ENCODE measurements at places on chromosomes 2 and 18.

DNA sequence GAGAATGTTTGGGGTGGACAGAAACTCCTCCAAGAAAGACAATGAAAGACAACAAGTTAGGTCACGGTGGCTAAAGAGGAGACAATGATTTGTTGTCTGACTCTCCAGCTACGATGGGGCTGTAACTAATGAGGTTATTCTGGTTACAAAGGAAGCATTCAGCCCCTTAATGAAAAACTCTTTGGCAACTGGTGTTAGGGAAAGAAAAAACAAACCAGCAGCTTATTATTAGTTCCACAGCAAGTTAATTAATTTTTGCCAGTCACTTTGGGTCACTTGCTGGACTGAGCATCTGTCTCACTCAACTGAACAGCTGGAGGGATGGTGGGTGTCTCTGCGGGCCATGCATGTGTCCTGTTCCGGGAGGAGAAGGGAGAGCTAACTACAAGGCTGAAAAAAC is 263.7 kb downstream of the ALK start:
- no peak for DNase-seq

DNA sequence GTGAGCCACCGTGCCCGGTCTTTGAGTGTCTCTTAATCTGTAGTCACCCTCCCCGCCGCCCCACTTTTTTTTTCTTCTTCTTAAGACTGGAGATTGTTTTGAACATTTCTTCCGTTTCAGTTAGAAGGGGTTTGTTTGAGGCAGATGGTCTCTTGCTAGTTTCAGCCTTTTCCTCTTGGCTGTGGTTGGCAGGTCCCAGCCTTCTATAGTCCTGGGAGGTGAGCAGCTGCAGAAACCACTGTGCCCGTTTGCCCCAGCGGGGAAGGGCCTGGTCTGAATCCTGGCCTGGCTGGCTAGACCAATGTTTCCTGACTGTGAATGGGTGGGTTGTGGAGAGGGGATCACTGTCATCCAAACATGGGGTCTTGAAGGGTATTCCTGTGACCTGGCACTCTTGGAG is 30.1 kb upstream of the MCFD2 start:
- DNase-seq: no peak

DNA sequence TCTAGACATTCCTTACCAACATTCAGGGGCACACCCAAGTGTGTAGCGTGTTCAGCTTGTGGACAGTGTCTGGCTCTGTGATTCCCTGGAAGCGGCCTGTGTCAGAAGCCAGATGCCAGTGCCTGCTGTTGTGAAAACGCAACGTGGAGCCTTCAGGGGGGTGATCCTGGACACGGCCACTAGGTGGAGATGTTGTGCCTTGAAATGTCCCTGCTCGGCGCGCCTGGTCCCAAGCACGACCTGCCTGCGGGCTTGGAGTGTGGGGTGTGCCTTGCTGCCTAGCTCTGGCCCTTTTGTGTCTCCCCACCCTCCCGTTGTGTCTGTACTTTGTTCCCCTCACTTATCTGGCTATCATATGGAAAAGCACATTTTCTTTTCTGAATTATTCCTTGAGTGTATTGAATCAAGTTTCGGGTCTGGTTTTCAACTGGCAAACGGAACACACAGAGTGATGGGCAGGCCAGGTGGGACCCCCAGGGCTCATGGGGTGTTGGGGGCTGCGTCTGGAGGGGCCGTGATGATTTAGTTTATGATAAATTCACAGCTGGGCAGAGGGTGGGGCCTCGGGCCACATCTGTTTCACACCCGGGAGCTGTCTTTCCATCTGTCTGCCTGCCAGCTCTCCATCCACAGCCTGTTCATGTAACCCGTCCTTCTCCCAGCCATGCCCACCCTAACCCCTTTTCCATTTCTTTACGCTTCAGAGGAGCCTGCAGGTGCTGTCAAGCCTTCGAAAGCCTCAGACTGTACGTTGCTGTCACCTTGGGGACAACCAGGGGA is 95.5 kb downstream of the DYSF start:
- DNase-seq: peak; percentile 64

- DNase-seq: no peak
These were observed 15.6 kb downstream of the ATOH8 start for GRCh38 chr2:85769236-85769982.

- DNase-seq: no peak
These were observed 485.1 kb downstream of the NRXN1 start for GRCh38 chr2:50546790-50547189.

- no peak for DNase-seq
These were observed 8.0 kb downstream of the E2F6 start for GRCh38 chr2:11457935-11458334.

GRCh38 chr2:45725731-45726130 is 74.3 kb downstream of the PRKCE start:
- DNase-seq: no peak

DNA sequence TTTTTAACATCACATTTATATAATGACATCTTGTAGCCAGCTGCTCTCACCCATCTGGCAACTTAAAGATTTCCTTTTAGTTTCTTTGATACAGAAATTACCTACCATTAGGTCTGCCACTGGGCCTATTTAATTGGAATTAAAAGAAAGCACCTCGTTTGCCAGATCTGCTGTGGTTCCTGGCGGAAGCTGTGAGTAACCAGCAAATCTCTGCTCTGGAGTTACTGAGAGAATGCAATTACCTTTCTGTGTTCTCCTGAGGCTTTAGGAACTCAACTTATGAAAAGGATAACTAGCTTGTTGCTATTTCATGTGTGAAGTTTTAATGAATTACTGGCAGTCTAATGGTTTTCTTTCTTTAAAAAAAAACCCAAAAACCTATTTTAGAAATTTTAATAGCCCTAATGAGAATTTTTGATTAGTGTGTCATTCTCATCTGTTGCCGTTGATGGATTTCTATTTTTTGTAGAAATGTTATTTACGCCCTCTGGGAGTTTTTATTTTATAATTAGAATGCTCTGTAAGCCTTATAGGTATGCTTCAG is 69.7 kb upstream of the LYPD6B start:
- DNase-seq: no peak

- DNase-seq: no peak
These were observed 55.2 kb downstream of the TRAPPC12 start for GRCh38 chr2:3434654-3435053.

GRCh38 chr2:38254796-38255195 is 122.3 kb downstream of the ATL2 start:
- no peak for DNase-seq

GRCh38 chr2:237900891-237901831 is 41.7 kb downstream of the RAMP1 start:
- DNase-seq: no peak

DNA sequence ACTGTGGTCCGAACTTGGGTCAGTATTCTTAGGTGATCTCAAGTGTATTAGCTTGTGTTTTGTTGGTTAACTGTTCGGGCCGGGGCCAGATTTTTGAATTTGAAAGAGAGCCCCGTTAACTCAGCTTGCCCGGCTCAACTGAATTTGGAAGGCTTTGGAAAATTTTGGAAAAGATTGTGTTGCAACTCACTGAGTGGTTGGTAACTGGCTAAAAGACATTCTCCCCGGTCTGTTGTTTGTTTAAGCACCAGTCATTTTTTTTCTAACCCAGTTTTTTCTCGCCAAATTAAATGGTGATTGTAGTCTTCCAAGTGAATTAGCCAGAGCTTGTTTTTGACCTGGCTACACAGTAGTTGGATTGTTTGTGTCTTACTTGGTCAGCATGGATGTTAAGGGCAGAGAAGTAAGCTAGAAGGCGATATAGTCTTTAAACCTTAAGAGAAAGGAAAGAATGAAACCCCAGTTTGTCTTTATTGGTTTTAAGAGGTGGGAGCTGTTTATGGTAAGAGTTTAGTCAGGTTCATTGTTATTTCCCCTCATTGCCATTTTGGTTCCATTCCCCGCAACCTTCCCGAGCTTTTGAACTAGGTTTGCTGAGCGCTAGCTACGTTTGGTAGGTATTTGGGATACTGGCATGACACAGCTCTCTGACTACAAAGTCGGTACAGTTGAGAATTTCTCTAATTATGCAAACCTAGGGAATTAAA is 2.4 kb downstream of the MAP4K4 start:
- DNase-seq: no peak

- DNase-seq: no peak
These were observed 7.4 kb downstream of the DYSF start for GRCh38 chr2:71460595-71461303.

- peak; percentile 71 for DNase-seq
These were observed 88.9 kb upstream of the SERPINE2 start for GRCh38 chr2:224127871-224128501.

- no peak for DNase-seq
These were observed 50.3 kb upstream of the TLK1 start for GRCh38 chr2:171210864-171211431.

- DNase-seq: no peak
These were observed 27.9 kb upstream of the NT5DC4 start for GRCh38 chr2:112692918-112693317.

Data from fibroblast of skin of right biceps (primary cell).